ENCODE measurements at places on chromosomes 6 and 20. TPM values are rescaled to one million over a fixed set of nuclear protein-coding genes. Genes with fewer than 3 reads are reported as not detected.

The KIAA1755 gene
- total RNA-seq, result not detected

The SYCP2L gene
- 0.61 TPM for total RNA-seq

The COL11A2 gene
- total RNA-seq, result 0.31 TPM

The PRRT1 gene
- 0.31 TPM for total RNA-seq

The FOXF2 gene
- not detected for total RNA-seq

The PTCRA gene
- total RNA-seq, result not detected

DNA sequence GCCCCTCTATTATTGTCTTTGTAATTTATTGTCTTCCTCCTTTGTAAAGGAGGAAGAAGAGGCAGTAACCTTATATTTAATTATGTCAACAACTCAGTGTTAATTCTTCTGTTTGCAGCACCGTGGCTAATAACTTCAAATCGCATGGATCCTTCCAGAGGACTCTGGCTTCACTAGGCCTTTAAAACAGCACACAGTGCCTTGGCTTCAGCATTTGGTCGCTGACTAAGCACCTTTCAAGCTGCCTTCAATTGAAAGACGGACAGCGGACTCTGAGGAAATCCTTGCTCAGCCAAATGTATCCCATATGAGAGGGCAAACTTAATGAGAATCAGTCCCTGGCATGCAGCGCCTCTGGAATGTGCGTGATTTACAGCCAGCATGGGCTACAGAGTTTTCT, 64.2 kb downstream of the SGK1 start:
- H3K27me3 ChIP-seq, result no peaks in the 10 kb centered on the region
- DNase-seq, result no peak
- peaks cover 8% of the 10 kb centered on the region for H3K4me1 ChIP-seq
- H3K36me3 ChIP-seq, result no peaks in the 10 kb centered on the region
- H3K27ac ChIP-seq, result no peak overlapping the region
- H3K4me3 ChIP-seq, result no peak overlapping the region

DNA sequence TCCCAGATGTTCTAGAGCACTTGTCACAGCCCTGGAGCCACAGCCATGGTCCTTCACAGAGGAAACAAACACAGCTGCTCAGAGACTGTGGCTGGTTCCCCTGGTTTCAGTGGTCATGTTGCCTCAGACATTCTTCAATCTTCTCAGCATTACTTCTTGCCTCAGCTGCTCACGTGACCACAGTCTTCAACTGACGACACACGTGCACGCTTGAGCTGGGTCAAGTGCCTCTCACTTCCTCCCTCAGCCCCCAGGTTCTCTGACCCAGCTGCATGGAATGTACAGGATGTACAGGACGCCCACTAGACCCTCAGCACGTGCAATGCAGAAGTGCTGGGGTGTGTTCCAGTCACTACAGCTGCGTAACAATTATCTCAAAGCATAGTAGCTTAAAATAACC, 159.8 kb upstream of the GGTLC1 start:
- no peaks in the 10 kb centered on the region for H3K36me3 ChIP-seq
- no peak overlapping the region for H3K27ac ChIP-seq
- peaks cover 13% of the 10 kb centered on the region for H3K4me1 ChIP-seq

DNA sequence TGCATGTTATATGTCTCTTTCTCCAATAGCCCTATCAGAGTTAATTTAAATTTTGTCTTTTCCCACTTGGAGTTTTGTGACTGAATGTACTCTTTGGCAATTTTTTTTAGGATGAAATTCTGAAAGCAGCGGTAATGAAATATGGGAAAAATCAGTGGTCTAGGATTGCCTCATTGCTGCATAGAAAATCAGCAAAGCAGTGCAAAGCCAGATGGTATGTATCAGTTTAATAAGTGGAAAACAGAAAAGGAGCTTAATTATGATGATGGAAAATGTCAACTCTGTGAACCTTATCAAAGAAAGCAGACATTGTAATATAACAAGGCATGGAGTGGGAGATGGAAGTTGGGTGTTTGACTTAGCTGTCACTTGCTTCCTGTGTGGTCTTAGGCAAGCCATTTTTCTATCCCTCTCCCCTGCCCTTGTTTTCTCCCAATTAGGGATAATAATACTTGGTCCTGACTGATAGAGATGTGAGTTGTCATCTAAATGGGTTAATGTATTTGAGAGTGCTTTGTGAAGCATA, 2.7 kb downstream of the CDC5L start:
- H3K27me3 ChIP-seq, result no peaks in the 10 kb centered on the region
- no peak for DNase-seq
- H3K4me3 ChIP-seq, result no peak overlapping the region

DNA sequence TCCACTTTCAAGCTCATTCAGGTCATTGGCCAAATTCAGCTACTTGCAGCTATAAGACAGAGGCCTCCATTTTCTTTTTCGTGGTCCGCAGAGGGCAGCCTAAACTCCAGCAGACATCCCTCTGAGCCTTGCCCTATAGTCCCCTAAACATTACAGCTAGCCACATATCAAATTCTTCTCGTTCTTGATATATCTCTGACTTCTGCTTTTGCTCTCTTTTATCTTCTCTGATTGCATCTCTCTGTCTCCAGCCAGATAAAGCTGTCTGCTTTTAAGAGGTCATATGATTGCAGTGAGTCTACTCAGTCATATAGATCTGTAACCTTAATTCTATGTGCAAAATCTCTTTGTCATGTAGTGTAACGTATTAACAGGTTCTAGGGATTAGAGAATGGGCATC, 358.4 kb upstream of the RGS17 start:
- no peak overlapping the region for H3K27ac ChIP-seq
- no peak overlapping the region for H3K4me3 ChIP-seq
- no peaks in the 10 kb centered on the region for H3K36me3 ChIP-seq
- no peaks in the 10 kb centered on the region for H3K27me3 ChIP-seq
- no peaks in the 10 kb centered on the region for H3K4me1 ChIP-seq

DNA sequence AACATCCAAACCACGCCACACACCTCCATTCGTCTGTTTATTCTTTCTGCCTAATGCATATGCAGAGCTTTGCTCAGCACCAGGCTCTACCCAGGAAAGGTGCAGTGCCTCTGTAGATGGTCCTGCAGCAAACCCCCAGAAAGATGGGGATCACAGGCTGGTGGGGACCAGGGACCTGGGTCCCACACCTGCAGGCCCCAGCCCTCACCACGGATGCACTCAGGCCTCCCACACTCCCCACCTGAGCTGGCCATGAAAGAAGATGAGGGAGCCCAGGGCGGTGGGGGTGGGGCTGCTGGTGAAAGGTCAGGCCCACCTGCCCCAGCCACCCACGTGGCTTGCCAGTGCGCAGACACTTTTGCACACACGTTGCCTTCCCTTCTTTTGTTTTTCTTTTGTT, 217.7 kb downstream of the TAF4 start:
- H3K27ac ChIP-seq, result no peak overlapping the region
- H3K4me1 ChIP-seq, result no peaks in the 10 kb centered on the region
- no peaks in the 10 kb centered on the region for H3K27me3 ChIP-seq
- DNase-seq, result no peak

GRCh38 chr20:24493181-24493580, 23.8 kb downstream of the SYNDIG1 start:
- no peak overlapping the region for H3K4me3 ChIP-seq
- no peaks in the 10 kb centered on the region for H3K36me3 ChIP-seq
- no peak overlapping the region for H3K27ac ChIP-seq
- no peak for DNase-seq
- H3K27me3 ChIP-seq, result no peaks in the 10 kb centered on the region

- H3K27ac ChIP-seq, result no peak overlapping the region
- H3K4me3 ChIP-seq, result no peak overlapping the region
- no peaks in the 10 kb centered on the region for H3K36me3 ChIP-seq
Measured at GRCh38 chr6:30258204-30258603, 45.0 kb upstream of the TRIM26 start.

DNA sequence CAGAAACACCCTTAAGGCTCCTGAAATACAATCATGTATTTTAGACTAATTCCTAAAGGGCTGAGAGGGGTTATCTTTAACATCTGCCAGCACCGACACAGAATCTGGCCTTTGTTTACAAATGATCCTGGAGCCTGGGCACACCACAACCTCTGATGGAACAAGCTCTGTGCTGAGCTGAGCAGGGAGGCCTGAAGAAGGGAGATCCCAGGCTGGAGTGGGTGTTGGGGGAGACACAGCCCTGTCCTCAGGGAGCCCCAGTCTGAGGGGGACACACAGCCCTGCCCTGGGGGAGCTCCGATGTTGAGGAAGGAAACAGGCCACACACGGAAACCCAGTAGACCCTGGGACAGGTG, 130.5 kb downstream of the VEGFA start:
- no peak for DNase-seq
- H3K27ac ChIP-seq, result no peak overlapping the region
- H3K4me1 ChIP-seq, result no peaks in the 10 kb centered on the region
- H3K27me3 ChIP-seq, result no peaks in the 10 kb centered on the region
- H3K36me3 ChIP-seq, result no peaks in the 10 kb centered on the region

DNA sequence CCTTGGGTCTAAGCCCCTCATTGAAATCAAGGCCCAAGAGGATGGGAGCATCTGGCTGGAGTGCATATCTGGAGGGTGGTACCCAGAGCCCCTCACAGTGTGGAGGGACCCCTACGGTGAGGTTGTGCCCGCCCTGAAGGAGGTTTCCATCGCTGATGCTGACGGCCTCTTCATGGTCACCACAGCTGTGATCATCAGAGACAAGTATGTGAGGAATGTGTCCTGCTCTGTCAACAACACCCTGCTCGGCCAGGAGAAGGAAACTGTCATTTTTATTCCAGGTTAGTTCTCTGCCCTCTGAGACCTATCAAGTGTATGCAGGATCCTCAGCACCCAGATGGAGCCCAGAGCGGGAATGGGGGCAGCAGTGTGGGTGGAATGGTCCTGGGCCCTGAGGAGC, 5.1 kb downstream of the BTN2A2 start:
- H3K27ac ChIP-seq, result no peak overlapping the region
- DNase-seq, result no peak
- H3K4me1 ChIP-seq, result peaks cover 10% of the 10 kb centered on the region
- no peaks in the 10 kb centered on the region for H3K27me3 ChIP-seq

DNA sequence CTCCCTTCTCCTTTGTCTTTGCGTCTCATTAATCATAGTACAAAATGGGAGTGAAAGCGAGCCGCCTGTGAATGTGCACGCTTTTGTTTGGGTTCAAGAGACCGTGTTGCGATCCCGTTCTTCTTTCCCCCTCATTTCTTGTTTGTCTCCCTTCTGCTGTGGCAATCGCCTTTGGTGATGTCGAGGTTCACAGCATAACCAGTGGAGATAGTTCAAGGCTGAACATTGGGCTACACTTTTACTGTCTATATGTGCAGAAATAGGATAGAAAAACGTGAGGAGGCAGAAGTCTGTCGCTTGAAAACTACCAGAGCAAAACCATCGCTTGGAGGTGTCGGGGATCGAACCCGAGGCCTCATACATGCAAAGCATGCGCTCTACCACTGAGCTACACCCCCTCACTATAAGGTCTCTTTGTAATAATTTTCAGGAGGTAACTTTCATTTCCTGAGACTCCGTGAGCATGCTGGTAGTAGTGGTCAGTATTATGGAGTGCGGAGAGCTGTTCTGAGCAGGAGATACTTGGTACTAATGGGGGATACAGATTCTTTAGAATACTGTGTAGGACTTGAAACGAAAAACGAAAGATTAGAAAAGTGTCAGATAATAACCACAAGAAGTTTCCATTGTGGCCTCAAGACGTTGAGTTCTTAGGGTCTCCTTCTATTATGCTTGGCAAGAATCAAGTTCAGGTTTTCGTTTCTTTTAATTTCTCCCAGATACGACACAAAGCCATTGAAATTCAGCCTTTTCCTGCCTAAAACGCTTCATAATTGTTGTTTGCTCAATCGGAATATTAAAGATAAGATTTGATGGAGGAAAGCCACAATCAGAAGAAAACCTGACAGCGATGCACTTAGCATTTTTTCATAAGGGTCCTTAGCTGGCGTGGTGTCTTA, 106.6 kb downstream of the TRIM27 start:
- H3K36me3 ChIP-seq, result no peaks in the 10 kb centered on the region
- no peak overlapping the region for H3K4me3 ChIP-seq
- H3K27me3 ChIP-seq, result peaks cover 45% of the 10 kb centered on the region
- no peak for DNase-seq

GRCh38 chr6:67506352-67506751, 1128.7 kb upstream of the ADGRB3 start:
- H3K4me1 ChIP-seq, result no peaks in the 10 kb centered on the region
- no peak overlapping the region for H3K4me3 ChIP-seq
- H3K27me3 ChIP-seq, result no peaks in the 10 kb centered on the region
- no peaks in the 10 kb centered on the region for H3K36me3 ChIP-seq
- no peak for DNase-seq

GRCh38 chr20:56409521-56409920, 2.5 kb upstream of the CASS4 start:
- H3K4me1 ChIP-seq, result peaks cover 13% of the 10 kb centered on the region
- peaks cover 11% of the 10 kb centered on the region for H3K36me3 ChIP-seq
- H3K27ac ChIP-seq, result no peak overlapping the region
- H3K4me3 ChIP-seq, result no peak overlapping the region
- no peak for DNase-seq
- no peaks in the 10 kb centered on the region for H3K27me3 ChIP-seq

DNA sequence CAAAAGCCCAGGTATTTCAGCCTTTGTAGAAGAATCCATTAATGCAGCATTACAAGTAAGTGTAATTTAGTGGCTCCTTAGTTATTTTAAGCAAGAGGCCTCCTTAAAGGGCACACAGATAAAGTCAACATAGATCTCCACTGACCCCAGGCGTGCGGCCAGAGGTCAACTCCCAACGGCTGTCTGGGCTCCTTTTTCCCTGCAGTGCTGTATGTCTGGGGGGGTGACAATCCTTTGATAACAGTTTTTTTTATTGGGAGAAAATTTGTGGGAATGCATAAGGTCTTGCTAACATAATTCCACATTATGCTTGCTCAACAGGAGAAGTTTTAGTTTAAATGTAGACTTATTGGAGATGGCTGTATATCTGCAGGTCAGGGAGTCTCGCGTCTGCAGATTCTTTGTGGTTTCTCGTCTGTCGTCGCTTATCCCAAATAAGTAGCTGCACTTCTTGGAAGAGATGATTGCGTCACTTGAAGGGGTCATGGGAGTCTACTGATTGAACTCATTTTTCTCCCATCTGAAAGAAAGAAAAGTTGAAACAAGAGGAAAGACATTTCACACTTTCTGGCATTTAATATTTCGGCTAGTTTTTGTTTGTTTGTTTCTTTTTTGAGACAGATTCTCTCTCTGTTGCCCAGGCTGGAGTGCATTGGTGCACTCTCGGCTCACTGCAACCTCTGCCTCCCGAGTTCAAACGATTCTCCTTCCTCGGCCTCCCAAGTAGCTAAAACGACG, 151.7 kb upstream of the AKAP12 start:
- no peaks in the 10 kb centered on the region for H3K4me1 ChIP-seq
- no peak overlapping the region for H3K27ac ChIP-seq
- no peak for DNase-seq
- H3K27me3 ChIP-seq, result no peaks in the 10 kb centered on the region
- H3K4me3 ChIP-seq, result no peak overlapping the region

GRCh38 chr20:64084685-64085152, 521 bp upstream of the LKAAEAR1 start:
- no peaks in the 10 kb centered on the region for H3K36me3 ChIP-seq
- H3K27ac ChIP-seq, result no peak overlapping the region
- no peaks in the 10 kb centered on the region for H3K27me3 ChIP-seq
- no peak overlapping the region for H3K4me3 ChIP-seq

All from naive thymus-derived CD4-positive, alpha-beta T cell (primary cell).